ENCODE measurements at places on chromosomes 12 and 14.

DNA sequence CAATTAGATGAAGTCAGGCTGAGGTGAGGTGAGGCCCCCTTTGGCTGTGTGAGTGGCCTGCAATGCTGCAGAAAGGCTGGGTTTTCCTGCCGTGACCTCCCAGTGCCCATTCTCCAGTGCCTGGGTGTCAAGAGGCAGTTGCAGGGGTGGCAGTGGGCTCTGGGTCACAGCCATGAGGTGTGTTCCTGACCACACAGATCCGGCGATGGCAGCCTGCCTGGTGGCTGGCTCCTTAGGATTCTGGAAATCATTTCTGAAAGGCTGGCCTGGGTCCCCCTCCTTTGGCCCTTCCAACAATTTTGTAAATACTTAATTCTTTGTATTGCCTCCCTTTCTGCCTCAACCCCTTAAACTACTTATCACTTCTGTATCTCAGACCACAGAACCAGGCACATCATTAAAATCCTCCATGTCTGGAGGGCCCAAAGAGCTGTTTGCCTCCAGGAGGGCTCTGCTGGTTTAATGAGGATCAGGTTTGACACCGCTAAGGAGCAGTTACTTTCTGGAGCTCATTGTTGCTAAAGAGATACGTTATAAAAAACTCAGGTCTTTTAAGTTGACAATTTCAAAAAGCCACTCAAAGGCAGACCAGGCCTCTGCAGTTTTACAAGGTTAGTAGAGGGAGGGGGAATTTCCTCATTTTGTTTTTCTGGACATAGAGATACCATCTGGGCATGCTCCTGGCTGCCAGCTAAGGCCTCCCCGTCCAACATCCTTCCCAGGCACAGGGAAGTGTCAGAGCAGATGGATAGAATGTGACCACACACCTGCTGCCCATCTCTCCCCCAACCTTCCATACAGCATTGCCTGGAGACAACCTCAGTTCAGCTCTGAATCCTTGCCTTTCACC, 204.4 kb downstream of the FOXN3 start:
- DNase-seq, result no peak

DNA sequence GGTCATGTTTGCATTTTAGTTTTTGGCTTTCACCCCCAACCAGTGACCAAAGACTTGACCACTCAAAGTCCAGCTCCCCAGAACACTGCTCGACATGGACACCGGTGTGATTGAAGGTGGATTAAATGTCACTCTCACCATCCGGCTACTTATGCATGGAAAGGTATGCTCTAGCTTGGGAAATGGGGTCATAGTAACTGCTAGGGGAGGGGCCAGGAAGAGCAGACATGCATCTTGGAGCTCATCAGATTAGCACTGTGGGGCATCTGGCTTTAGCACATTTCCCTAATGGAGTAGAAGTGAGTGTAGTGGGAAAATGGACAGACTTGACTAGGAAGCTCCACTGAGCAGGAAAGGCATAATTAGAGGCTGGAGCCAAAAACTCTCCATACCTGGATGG, 2.8 kb downstream of the PCBP2 start:
- no peak for DNase-seq

- DNase-seq, result no peak
Observed at GRCh38 chr12:1439687-1440086, 154.7 kb downstream of the FBXL14 start.

DNA sequence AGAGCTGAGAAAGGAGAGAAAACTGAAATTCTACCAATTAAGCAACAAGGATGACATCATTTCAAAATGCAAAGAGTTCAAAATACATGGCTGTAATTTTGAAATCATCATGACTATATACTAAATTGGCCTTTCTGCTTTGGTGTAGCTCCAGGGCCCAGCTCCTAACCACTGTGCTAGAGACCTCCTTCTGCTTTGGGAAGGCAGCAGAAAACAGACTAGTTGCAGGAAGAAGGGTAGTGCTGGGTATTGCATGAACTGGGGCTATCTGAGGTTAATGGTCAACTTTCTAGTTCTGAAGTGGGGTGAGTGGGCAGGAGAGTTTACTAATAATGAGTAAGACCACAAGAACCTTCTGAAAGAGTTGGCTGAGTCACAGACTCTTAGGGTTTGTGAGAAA, 66.2 kb downstream of the PTGER2 start:
- no peak for DNase-seq

DNA sequence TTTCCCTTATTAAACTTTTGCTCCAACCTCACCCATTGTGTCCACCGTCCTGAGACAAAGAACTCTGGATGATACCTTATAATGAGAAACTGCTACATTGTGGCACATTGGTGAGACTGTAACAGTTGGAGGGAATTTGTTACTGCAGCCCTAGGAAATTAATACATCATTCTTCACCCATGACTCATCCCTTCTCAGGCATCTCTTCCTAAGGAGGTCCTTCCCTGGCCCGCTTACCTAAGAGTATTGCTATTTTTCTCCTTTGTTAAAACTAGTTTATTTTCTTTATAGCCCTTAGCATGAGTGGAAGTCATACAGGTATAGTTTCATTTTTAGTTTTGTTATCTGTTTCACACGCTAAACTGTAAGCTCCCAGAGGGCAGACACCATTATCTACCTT, 87.1 kb downstream of the TMEM260 start:
- DNase-seq, result no peak

DNA sequence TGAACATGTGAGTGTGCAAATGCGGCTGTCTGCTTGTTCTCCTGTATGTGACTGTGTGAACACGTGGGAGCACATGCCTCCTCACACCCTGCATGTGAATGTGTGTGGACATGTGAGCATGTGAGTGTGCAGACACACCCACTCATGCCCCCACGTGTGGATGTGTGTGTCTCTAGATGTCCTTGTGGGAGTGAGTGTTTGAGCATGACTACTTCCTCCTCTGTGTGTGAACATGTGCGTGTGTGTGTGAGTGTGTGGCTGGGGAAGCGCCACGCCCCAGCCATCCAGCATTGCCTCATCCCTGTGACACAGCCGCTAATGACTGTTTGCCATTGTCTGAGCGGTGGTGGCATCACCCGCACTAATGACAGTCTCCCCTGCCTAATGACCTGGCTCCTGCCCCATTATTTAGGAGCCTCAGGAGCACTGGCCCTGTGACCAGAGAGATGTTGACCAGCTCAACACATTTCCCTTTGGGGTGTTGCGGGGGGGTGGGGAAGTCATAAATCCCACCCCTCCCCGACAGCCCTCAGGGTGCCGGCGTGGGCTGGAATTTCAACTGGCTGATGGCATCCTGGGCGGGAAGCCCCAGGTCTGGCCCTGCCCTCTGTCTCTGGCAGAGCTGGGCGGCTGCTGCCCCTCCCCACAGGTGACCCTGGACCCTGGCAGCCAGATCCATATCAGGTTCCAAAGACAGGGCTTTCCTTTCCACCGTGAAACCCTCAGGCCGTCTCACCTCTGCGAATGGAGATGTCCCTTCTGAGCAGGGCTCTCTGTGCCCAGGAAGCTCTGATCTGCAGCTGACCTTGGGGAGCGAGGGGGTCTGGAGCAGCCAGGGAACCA, 11.5 kb upstream of the KRT80 start:
- DNase-seq, result no peak

- no peak for DNase-seq
Observed at GRCh38 chr12:77102691-77103090, 37.3 kb upstream of the E2F7 start.

GRCh38 chr14:57199921-57200320, 68.8 kb downstream of the EXOC5 start:
- DNase-seq, result no peak

DNA sequence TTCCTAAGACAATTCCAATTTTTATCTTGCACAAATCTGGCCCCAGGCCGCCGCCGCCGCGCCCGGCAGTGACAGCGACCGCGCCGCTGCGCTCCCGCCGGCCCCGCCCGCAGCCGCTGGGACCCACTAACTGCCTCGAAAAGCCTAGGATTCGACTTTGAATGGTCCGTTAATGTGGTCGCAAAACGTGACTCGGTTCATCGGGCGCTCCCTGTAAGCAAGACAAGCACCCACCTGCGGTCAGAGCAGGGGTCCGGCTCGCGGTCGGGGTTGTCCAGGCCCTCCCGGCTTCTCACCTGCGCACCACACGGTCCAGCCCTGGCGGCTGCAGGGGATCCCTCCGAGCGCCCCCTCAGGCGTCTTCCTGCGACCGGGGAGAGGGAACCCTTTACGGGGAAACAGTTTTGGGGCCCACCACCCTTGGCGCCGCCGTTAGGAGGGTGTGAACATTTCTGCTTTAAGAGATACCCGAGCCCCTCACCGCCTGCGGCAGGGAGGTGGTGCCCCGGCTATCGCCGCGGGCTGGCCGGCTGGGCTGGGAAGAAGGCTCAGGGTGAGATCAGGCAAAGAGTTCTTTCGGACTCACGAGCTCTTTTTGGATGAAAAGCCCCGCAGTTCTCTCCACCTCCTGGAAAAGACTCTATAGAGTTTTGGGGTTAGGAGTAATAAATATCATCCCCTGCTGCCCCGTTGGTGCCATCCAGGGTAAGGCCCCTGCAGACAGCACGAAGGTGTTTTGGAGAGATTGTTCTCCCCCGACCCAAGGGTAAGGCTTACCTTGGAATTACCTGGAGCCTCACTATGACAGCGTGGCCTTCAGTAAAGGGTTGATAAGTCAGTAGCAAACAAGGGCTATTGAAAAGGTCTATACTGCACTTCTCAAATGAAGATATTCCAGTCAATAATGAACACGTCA, 13.6 kb upstream of the FOXJ2 start:
- DNase-seq, result no peak

- DNase-seq, result no peak
Observed at GRCh38 chr12:95014554-95014953, 11.1 kb upstream of the NDUFA12 start.

DNA sequence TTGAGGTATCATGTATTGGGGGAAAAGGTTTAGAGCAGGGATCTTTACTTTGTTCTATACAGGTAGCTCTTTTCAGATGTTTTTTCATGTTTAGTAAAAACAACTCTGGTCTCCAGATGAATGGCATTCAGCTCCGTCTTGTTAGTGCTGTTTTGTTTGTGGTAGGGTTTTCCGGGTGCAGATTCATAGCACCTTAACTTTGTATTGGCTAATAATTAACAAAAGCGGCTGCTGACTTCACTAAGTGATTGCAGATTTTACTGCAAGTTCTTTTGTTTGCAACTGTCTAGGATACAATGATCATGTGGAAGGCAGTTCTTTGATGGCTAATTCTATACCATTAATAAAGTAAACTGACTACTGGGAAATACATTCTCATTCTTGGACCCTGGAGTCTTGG, 32.2 kb upstream of the BHLHE41 start:
- DNase-seq, result no peak

DNA sequence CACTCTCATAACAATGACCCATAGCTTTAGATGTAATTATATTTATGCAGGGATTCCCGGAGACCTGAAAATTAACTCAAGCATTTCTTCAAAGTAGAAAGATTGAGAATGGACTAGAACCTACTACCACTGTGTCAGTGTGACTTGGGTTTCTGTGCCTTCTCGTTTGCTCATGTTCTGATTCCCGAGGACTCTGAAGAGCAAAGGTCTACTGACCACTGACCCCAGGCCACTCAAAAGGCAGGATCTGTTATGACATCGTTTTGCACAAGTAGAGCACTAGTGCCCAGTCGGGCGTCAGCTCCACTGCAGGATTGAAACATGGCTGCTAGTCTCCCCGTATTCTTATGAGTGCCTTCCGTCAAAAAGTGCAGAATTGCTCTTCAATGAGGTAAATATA, 53.8 kb upstream of the DHRS4 start:
- DNase-seq, result no peak

DNA sequence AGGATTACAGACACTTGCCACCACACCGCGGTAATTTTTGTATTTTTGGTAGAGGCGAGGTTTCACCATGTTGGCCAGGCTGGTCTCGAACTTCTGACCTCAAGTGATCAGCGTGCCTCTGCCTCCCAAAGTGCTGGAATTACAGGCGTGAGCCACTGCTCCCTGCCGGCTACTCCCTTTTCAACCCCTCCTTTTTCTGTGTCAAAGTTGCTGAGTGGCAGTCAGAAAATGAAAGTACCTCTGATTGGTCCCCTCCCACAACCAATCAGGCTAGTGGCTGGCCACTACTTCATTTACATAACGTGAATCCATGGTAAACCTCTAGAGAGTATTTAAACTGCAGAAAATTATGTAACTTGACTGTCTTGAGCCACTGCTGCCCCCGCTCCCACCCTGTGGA, 5.9 kb downstream of the RESF1 start:
- no peak for DNase-seq

GRCh38 chr14:95467657-95468056, 48.8 kb downstream of the SYNE3 start:
- no peak for DNase-seq

DNA sequence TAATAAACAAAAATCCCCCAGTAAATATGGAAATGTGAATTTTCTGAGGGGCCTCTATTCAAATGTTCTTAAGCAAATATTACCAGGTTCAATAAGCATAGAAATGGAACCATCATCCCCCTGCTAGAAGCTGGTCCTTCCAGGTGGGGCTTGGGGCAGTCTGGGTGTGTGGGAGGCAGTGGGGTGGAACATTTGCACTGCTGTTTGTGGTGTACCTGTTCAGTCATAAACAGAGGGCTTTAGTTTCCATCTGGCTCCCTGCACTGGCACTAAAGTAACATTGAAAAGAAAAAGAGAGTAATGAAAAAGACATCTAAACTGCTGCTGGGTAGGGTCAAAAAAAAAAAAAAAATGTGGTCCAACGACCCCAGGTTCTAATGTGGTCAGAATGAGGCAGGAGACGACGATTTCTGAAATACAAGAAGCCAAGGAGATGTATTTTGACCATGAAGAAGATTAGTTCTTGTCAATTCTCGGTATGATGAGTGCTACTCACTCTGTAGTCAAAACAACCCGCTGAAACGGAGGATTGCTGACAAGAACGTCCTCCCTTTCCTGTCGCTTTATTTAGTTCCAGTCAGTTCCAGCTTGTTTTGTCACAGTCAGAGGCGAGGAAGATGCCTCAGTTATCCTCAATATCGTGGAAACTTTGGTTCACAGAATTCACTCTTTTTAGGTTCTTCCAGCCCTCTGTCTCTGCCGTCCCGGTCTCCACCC, 44.2 kb upstream of the MANSC4 start:
- DNase-seq, result no peak

- no peak for DNase-seq
Observed at GRCh38 chr12:115444346-115444745, 760.4 kb upstream of the TBX3 start.

DNA sequence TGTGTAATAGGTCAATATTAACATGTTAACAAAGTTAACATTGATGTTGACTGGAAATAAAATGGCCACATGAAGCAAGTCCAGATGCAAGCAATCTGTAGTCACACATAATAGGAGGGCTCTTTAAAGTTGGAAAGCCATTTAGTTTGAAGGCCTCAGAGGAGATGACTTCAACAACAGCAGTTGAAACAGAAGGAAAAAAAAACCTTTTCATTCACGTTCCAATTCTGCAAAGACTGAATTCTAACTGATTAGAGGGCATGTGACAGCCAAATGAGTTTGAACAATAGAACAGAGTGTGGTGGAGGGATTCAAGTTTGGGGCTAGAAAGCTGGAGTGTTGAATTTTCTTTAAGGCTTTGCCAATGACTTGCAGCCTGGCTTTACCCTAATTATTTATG, 41.5 kb upstream of the DAAM1 start:
- DNase-seq, result no peak

DNA sequence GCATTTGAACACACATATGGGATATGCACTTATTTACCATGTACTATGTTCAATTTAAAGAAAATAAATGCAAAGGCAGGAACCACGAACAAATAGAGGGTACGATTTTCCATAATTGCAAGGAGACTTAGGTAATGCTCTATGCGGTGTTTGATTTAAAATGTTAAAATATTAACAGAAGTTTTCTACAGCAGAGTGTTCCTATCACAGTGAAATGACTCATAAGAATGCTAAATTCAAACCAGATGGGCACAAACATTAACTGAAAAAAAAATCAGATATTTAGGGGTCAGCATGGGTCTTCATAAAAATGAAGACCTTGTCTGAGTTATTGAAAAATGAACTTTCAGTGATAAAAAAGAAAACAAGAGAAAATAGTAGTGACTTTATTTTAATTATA, 65.4 kb downstream of the LLPH start:
- DNase-seq, result no peak

Measured in right renal pelvis (tissue), 4 donors.